Activated CD4-positive, alpha-beta T cell treated with anti-CD3 and anti-CD28 coated beads for 48 hours (primary cell): ENCODE measurements at places on chromosomes 3 and 15.

GRCh38 chr15:49989498-49989897, 129.5 kb downstream of the ATP8B4 start:
- no peak for DNase-seq

DNA sequence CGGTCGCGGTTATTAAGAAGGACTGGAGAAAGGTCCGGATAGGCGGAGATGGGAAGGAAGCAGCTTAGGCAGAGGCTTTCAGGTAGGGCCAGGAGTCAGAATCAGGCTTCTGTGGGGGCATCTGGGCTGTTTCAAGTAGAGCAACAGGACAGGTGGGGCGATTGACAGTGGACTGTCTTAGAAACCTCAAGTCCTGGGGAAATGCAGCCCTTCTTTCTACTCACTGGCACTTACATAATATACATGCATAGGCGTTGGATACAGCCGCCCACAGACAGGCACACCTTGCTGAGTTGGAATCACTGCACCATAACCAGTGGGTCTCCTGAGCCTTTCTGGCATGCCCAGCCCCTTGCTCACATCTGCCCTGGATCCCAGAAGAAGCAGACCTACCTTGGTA, 730 bp downstream of the MYD88 start:
- DNase-seq = no peak

- no peak for DNase-seq
These were observed 263.8 kb downstream of the LPP start for GRCh38 chr3:188417766-188418165.

DNA sequence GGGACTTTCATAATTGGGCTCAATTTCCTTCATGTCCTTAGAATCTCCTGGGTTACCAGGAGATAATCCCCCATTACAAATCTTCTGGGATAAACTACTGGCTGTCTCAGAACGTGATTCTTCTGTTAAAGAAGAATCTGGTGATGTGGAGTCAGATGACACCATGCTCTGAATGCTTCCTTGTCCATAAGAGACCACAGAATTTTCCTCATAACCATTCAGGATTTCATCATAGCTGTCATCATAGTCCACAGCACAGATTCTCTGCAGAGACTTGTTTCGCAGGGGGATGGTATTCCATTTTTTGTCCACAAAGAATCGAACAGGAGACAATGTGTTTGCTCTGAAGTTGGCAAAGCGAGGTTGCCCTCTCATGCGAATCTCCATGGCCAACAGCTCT, 109.8 kb upstream of the TSPAN3 start:
- DNase-seq = no peak

DNA sequence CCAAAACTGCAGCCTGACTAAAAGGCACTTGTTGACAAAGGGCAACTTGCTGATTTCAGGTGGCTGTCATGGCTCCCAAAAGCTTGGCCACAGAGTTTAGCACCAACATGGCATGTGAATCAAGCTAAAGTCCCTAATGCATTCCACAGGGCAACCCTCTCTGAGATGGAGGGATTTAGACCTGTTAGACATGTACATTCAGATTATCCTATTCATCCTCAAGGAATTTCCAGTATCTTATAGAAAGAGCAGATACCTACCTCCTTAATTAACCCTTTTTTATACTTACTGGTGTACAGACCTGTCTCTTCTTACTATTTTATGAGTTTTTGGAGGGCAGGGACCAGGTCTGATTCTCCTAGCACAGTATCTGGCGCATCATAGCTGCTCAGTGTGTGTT, 31.3 kb downstream of the ACP3 start:
- DNase-seq = no peak

DNA sequence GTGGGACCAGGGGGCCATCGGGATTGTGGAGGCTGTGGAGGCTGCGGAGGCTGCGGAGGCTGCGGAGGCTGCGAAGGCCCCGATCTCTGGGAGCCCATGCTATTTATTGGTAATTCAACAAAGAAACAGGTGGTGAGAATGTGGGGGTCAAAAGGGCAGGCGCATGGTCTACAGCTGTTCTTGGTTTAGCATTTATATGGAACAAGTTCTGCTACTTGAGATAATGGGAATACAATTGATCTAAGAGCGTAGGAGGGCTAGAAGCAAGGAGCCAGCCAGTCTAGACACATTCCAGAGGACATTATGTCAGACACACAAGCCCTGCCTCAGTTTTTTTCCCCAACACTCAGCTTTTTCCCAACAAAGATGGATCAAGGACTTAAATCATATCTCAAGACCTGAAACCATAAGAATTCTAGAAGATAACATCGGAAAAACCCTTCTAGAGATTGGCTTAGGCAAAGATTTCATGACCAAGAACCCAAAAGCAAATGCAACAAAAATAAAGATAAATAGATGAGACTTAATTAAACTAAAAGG, 20.1 kb downstream of the C3orf80 start:
- DNase-seq = no peak

DNA sequence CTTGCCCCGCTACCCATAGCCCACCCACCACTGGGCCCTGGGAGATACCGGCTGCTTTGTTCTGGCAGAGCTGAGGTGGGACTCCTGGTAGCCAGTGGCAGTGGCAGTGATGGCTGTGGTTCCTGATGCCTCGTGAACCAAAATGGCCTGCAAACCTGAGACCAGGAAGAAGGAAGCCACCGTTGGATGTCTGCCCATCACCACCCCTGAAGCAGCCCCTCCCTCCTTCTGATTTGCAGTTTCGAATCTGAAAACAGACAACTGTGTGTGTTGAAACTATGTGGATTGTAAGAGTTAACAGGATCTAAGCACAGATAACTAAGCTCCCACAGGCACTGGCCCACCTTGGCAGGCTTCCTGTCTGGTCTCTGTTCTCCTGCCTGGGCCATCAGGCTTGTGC, 66.6 kb downstream of the NUP210 start:
- DNase-seq = no peak

DNA sequence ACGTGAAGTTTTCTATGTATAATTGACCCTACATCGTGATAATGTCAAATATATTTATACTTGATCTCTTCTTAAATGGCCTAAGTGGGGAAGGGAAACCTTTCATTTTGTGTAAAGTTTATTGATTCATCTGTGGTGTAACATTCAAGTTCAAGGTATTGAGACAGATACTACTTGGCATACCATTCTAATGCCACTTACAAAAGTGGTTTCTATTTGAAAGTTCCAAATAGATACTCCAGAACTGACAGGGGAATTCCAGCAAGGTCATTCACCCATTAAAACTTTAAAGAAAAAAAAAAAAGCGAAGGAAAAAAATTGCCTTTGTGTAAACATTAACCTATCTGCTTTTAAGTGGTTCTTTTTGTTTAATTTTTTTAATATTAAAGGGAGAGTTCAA, 45.3 kb upstream of the MAP3K13 start:
- DNase-seq = no peak

DNA sequence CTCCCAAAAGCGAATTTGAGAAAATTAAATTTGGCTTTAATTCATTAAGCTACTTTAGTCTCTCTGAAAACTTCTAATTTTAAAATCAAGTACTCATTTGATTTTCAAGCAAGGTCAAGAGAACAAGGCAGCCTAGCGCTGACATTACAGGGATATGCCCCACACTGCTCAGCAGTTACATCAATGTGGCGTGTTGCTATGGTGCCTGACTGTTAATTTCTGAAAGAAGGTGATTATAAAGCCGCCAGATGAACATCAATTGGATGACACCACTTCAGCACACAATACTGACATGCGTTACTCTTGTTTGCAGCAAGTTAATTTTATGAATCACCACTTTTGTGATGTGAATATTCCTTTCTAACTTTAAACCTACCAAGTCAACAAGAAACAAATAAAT, 284.4 kb downstream of the FOXP1 start:
- DNase-seq = peak; percentile 53

GRCh38 chr15:30921781-30922479, 18.2 kb downstream of the FAN1 start:
- DNase-seq = no peak

GRCh38 chr3:120780977-120781376, 38.4 kb downstream of the GTF2E1 start:
- DNase-seq = no peak

DNA sequence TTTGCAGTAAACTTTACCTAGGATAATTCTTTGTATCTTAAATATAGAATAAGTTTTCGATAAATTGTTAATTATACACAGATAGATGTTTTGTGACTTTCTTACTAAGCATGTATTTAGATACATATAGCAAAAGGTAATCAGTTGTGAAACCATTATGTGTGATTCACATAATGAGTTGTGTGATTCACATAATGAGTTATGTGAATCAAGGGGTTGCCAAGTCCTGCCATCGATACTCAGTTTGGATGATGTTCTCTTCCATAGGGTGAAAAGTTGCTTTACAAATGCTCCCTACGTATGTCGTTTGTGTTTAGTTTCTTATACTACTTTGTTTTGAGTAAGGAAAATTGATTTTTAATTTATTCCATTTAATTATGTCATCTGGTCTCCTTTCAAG, 682.1 kb downstream of the MECOM start:
- no peak for DNase-seq

- no peak for DNase-seq
These were observed 69.6 kb downstream of the NCEH1 start for GRCh38 chr3:172641291-172641690.

- no peak for DNase-seq
These were observed 51.4 kb downstream of the NMD3 start for GRCh38 chr3:161272524-161272923.

DNA sequence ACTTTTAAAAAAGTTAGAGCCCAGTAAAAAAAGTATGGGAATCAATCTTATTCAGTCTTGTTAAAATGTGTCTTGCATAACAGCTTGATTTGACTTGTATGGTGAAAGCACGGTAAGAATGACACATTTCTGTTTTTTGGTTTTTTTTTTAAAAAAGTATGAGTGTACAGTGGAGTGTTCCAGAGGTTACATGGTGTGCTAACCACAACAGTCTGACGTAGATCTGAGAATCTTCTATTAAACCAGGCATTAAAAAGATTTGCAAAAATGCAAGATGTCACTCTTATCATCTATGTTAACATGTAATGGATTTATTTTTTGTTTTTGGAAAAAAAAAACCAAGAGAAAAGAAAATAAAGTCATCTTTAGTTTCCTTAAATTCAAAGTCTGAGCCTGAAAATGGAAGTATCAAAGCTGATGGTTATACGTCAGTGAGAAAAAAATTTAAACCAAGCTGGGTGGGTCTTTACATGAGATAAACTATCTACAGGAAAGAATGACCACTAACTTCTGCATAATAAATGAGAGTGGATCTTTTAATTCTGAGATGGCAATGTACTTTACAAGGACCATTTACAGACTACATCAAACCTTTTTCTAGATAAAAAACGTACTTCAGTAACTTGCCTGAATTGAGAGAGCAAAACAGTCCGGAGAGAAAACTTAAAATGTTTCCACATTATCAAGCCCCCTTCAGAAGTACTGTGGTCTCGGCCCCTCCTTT, 1.6 kb downstream of the GABPB1 start:
- DNase-seq = no peak

DNA sequence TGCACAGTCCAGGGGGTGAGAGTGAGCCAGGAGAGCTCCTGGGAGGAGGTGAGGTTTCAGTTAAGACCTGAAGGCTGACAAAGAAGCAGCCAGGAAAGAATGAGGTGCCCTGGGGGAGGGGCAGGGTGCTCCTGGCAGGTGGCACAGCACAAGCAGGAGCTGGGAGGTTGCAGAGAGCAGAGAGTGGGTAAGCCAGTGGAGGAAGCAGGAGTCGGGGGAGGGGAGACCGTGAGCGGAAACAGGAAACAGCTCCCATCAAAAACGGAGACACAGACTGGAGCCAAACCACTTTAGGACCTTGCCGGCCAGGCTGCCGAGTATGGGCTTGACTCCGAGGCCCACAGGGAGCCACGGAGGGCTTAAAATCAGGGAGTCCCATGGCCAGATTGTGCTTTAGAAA, 12.1 kb upstream of the FBLN2 start:
- DNase-seq = no peak

DNA sequence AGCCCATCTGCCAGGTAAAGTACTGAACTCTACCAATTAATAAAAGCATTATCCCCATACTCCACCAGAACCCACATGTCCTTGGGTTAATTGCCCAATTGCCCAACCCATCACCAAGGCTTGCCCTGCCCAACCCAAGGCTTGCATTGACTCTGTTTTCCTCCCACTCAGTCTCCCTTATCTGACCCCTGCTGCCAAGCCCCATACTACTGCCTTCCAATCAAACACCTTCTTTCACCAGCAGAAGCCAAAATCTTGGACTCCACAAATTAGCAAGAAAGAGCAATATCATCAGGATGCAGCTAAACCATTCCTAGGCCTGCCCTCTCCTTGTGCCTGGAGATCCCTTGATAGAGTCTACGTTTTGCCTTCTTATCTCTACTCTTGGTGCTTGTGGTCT, 602.9 kb downstream of the NTRK3 start:
- no peak for DNase-seq

DNA sequence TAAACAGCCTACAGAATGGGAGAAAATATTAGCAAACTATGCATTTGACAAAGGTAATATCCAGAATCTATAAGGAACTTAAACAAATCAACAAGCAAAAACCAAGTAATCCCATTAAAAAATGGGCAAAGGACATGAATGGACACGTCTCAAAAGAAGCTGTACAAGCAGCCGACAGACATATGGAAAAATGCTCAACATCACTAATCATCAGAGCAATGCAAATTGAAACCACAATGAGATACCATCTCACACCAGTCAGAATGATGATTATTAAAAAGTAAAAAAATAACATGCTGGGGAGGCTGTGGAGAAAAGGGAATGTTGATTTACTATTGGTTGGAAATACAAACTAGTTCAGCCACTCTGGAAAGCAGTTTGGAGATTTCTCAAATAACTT, 30.7 kb upstream of the PPM1L start:
- DNase-seq = no peak

DNA sequence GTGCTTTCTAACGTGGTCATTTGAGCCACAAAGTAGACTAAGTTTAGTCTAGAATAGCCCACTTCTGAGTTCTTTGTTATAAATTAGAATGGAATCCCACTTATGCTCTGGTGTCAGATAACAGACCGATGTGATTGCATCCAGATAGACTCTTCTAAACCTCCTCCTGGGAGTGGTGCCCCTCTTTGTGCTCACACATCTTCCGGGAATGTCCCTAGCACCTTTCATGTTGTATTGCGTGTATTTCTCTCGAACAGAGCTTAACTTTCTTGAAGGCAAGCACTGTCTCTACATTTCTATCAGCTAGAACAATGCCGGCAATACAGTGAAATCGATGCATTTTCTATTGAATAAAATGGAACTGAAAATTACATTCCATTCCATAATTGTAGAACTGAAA, 23.0 kb downstream of the CP start:
- no peak for DNase-seq

GRCh38 chr3:71486831-71487230, 96.7 kb downstream of the FOXP1 start:
- peak; percentile 45 for DNase-seq

DNA sequence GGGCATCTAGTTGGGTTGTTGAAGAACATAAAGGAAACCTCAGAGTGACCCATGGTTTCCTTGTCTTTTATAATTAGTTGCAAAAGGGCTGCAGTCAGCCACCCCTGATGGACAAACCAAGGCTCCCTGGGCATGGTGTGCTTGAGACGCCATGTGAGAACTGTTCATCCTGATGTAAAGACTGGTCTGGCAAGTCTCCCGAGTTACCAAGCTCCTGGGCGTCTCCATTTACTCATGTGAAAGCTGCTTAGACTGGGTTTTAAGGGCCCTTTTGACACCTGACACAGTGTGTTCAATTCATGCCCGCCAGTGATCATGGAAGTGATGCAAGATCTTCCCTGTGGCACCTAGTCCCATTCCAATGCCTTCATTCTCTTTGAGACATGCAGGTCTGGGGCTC, 49.4 kb downstream of the GRK7 start:
- no peak for DNase-seq
